ENCODE measurements at places on chromosomes 5 and 9.

DNA sequence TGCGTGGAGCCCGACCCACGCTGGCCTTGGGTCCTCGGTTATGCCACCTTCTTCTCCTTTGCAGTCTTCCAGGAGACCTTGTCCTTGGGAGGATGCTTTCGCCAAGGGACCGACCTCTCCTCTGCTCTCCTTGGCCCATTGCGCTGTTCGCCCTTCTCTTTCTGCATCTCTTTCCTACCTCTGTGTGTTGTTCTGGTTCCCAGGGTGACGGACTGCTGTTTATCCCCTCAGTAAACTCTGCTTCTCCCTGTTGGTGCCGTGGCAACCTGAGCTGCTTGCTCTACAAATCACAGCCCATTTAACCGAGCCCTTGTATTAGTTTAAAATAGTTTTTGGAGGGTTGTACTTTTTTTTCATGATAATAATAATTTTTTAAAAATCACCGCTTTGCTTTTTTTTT lies 97.9 kb downstream of the DAPK1 start:
- ATAC-seq: no peak

DNA sequence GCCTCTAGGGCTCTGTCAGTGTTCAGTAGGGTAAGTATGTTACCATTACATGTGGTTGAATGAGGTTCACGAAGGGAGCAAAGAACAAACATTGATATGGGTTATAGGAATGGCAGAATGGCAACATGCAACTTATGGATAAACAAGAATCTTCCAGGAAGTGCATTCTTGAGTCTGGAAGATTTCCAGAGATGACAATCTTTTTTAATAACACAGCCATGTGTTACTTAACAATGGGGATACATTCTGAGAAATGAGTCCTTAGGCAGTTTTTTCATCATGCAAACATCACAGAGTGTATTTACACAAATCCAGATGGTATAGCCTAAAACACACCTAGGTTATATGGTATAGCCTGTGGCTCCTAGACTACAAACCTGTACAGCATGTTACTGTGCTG lies 9.1 kb upstream of the SLC28A3 start:
- no peak for ATAC-seq

DNA sequence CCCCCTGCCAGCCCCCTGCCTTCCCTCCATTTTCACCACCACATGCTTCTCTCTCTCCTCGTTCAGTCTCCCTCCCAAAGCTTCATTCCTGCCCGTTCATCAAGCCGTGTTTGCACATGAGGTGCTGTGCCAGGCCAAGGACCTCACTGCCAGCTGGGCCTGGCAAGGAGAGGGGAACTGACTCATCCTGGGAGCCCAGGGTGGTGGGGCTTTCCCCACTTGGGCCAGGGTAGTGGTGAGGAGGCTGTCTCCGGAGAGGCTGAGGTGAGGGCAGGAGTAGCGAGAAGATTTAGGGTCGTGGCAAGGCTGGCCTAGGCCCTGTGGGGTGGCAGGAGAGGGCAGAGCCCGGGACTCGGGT lies 30.4 kb upstream of the NOTCH1 start:
- peak; percentile 86 for ATAC-seq

DNA sequence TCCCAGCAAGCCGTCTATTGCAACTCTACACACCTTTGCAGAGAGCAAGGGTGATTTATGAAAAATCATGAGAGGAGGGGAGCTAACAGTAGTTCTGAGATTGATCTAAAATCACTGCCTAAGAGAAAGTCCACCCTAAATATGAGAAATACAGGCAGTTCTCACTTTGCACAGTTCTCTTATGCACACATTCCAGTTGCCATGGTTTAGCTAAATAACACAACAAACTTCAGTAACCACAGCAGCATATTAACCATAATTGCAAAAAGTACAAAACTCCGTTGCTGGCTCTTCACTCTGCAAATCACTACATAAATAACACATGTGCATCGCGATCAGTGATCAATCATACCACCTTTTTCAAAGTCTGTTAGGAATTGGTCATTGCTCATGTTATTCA lies 31.1 kb downstream of the PGGT1B start:
- no peak for ATAC-seq

- ATAC-seq: no peak
Observed at GRCh38 chr5:34918025-34918424, 2.5 kb downstream of the BRIX1 start.
